ENCODE measurements at places on chromosomes 7 and 10.

GRCh38 chr7:80635533-80635932 is 2.9 kb upstream of the CD36 start:
- H3K4me3 ChIP-seq, result no peak overlapping the region
- H3K27ac ChIP-seq, result no peak overlapping the region
- peaks cover 35% of the 10 kb centered on the region for H3K4me1 ChIP-seq
- no peaks in the 10 kb centered on the region for H3K36me3 ChIP-seq
- H3K27me3 ChIP-seq, result no peaks in the 10 kb centered on the region
- no peak for DNase-seq

GRCh38 chr7:50265968-50266634 is 38.4 kb upstream of the IKZF1 start:
- no peaks in the 10 kb centered on the region for H3K4me1 ChIP-seq
- no peaks in the 10 kb centered on the region for H3K27me3 ChIP-seq
- no peaks in the 10 kb centered on the region for H3K36me3 ChIP-seq
- H3K27ac ChIP-seq, result no peak overlapping the region
- DNase-seq, result no peak

- no peak overlapping the region for H3K27ac ChIP-seq
- H3K36me3 ChIP-seq, result no peaks in the 10 kb centered on the region
- H3K4me1 ChIP-seq, result no peaks in the 10 kb centered on the region
- H3K27me3 ChIP-seq, result no peaks in the 10 kb centered on the region
- no peak for DNase-seq
- no peak overlapping the region for H3K4me3 ChIP-seq
Observed at GRCh38 chr7:132446260-132446659, 130.0 kb downstream of the PLXNA4 start.

- no peak for DNase-seq
- no peaks in the 10 kb centered on the region for H3K36me3 ChIP-seq
- H3K4me1 ChIP-seq, result no peaks in the 10 kb centered on the region
Observed at GRCh38 chr7:17130281-17131059, 168.0 kb upstream of the AHR start.

- no peaks in the 10 kb centered on the region for H3K36me3 ChIP-seq
- peaks cover 41% of the 10 kb centered on the region for H3K4me1 ChIP-seq
- H3K27me3 ChIP-seq, result no peaks in the 10 kb centered on the region
- H3K27ac ChIP-seq, result peak overlapping the region; percentile 99
Observed at GRCh38 chr7:55019691-55020465, 1.1 kb downstream of the EGFR start.

GRCh38 chr10:117994771-117995170 is 52.0 kb downstream of the RAB11FIP2 start:
- no peak for DNase-seq
- H3K4me3 ChIP-seq, result no peak overlapping the region
- no peak overlapping the region for H3K27ac ChIP-seq
- no peaks in the 10 kb centered on the region for H3K27me3 ChIP-seq

DNA sequence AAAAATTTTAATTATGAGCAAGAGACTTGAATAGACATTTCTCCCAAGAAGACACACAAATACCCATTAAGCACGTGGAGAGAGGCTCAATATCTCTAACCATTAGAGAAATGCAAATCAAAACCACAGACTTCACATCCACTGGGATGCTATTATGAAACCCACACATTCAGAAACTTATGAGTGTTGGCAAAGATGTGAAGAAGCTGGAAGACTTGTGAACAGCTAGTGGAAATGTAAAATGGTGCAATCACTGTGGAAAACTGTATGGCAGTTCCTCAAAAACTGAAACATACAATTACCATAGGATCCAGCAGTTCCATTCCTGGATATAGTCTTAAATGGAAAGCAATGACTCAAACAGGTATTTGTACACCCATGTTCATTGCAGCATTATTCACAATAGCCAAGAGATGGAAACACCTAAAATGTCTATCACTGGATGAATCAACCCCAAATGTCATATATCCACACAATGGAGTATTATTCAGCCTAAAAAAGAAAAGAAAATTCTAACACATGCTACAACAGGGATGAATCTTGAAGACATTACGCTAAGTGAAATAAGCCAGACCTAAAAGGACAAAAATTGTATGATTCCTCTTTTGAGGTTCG is 53.5 kb upstream of the FRMD4A start:
- no peak for DNase-seq
- H3K27ac ChIP-seq, result no peak overlapping the region
- H3K27me3 ChIP-seq, result peaks cover 5% of the 10 kb centered on the region
- no peak overlapping the region for H3K4me3 ChIP-seq
- no peaks in the 10 kb centered on the region for H3K4me1 ChIP-seq

GRCh38 chr7:7385421-7385820 is 150.3 kb downstream of the COL28A1 start:
- no peak overlapping the region for H3K27ac ChIP-seq
- no peaks in the 10 kb centered on the region for H3K27me3 ChIP-seq
- no peaks in the 10 kb centered on the region for H3K36me3 ChIP-seq
- no peak overlapping the region for H3K4me3 ChIP-seq

GRCh38 chr10:119479532-119479931 is 63.0 kb downstream of the RGS10 start:
- H3K27me3 ChIP-seq, result no peaks in the 10 kb centered on the region
- no peak overlapping the region for H3K27ac ChIP-seq

GRCh38 chr7:14836571-14837189 is 65.9 kb downstream of the DGKB start:
- no peak overlapping the region for H3K4me3 ChIP-seq
- H3K36me3 ChIP-seq, result no peaks in the 10 kb centered on the region
- no peak overlapping the region for H3K27ac ChIP-seq
- no peaks in the 10 kb centered on the region for H3K4me1 ChIP-seq

- H3K27ac ChIP-seq, result no peak overlapping the region
- H3K36me3 ChIP-seq, result peaks cover 26% of the 10 kb centered on the region
- no peak for DNase-seq
Observed at GRCh38 chr7:158655931-158656441, 48.6 kb downstream of the NCAPG2 start.

- no peaks in the 10 kb centered on the region for H3K36me3 ChIP-seq
- no peak for DNase-seq
- H3K4me3 ChIP-seq, result no peak overlapping the region
- H3K27ac ChIP-seq, result no peak overlapping the region
- H3K4me1 ChIP-seq, result no peaks in the 10 kb centered on the region
- no peaks in the 10 kb centered on the region for H3K27me3 ChIP-seq
Observed at GRCh38 chr10:36344240-36345174, 702.4 kb upstream of the FZD8 start.

DNA sequence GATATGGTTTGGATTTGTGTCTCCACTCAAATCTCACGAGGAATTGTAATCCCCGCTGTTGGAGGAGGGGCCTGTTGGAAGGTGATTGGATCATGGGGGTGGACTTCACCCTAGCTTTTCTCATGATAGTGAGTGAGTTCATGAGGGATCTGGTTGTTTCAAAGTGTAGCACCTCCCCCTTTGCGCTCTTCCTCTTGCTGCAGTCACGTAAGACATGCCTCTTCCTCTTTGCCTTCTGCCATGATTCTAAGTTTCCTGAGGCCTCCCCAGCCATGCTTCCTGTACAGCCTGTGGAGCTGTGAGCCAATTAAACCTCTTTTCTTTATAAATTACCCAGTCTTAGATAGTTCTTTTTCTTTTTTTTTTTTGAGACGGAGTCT is 17.1 kb downstream of the CDNF start:
- H3K4me1 ChIP-seq, result no peaks in the 10 kb centered on the region
- no peaks in the 10 kb centered on the region for H3K27me3 ChIP-seq
- no peaks in the 10 kb centered on the region for H3K36me3 ChIP-seq
- DNase-seq, result no peak
- H3K4me3 ChIP-seq, result no peak overlapping the region

DNA sequence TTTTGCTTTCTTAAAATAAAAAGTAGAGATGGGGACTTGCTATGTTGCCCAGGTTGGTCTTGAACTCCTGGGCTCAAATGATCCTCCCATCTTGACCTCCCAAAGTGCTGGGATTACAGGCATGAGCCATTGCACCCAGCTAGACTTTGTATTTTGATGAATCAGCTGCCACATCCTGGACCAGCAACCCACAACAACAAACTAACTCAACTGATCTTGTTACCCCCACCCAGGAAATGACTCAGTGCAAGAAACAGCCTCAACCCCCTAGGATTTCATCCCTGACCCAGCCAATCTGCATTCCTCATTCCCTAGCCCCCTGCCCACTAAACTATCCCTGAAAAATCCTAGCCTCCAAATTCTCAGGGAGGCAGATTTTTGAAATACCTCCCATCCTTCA is 123.8 kb downstream of the IPMK start:
- H3K27ac ChIP-seq, result no peak overlapping the region
- H3K4me1 ChIP-seq, result no peaks in the 10 kb centered on the region
- no peaks in the 10 kb centered on the region for H3K36me3 ChIP-seq
- no peaks in the 10 kb centered on the region for H3K27me3 ChIP-seq
- no peak overlapping the region for H3K4me3 ChIP-seq
- no peak for DNase-seq

DNA sequence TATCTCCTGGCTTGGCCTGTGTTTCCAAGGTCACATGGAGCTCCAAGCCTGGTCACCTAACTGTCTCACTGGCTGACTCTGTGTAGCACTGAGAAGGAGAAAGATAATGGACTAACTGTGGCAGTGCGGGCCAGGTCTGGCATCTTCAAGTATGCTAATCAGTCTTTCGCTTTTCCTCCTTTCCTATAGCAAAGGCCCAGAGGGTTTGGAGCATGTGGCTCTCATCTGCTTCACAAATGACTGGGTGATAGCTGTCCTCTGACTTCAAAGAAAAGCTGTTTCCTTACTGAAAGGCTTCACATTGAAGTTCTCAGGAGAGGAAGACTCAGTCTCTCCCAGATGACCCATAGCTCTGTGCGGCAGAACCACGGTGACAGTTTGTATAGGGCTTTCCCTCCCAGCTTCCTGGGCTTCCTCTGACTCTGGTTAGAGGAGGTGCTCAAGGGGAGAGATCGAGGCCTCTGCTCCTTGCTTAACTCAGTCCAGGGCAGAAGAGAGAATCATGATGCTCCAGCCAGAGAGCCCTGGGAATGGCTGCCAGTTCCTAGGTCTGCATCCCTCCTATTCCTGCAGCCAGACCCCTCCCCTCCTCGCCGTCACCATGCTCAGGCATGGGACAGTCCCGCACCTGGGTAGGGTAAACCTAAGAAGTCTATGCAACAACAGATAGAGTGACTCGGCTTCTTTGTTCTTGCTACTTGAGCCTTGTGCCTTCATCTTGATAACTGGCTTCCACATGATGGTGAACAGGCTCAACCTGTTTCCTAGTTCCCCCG is 72.3 kb downstream of the CCDC71L start:
- H3K27me3 ChIP-seq, result no peaks in the 10 kb centered on the region
- H3K4me1 ChIP-seq, result no peaks in the 10 kb centered on the region
- H3K27ac ChIP-seq, result no peak overlapping the region
- DNase-seq, result no peak
- H3K4me3 ChIP-seq, result no peak overlapping the region

GRCh38 chr7:134368851-134369544 is 52.3 kb upstream of the SLC35B4 start:
- H3K4me3 ChIP-seq, result no peak overlapping the region
- no peaks in the 10 kb centered on the region for H3K36me3 ChIP-seq
- no peak for DNase-seq
- H3K27me3 ChIP-seq, result peaks cover 6% of the 10 kb centered on the region
- peaks cover 14% of the 10 kb centered on the region for H3K4me1 ChIP-seq

DNA sequence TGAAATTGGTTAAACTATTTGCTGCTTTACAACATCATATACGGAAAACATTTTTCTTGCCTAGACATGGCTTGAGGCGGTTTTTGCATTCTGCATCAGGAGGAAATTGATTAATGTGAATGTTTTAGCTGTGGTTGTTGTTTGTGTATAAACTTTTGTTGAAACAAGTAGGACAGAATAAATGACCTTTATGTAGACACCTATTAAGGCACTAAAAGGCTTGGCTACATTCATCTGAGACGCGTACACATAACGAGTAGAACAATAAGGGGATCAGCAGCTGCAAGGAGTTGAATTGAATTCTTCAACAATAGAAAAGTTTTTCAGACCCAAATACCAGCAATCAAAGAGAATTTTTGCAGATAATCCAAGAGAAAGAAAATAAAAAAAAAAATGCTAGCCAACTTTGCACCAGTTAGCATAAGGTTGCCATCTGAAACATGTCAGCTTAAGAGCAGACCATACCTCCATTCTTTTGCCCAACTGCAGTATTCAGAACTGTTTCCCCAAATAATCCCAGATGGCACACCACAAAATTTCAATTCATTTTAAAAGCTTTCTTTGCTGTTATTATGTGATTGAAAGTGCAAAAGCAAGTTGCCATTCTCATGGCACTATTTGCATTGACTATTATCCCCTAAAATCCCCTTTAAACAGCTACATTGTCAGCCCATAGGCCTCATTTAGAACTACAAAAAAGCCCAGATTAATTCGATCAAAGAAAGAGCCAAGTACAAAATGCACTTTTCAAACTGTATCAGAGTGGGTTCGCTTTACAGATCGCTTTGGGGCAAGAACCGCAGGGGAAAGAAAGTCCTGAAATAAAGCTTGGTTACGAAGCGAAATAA is 49.6 kb downstream of the GCC1 start:
- H3K36me3 ChIP-seq, result no peaks in the 10 kb centered on the region
- H3K27me3 ChIP-seq, result peaks cover 27% of the 10 kb centered on the region
- no peak overlapping the region for H3K4me3 ChIP-seq
- H3K27ac ChIP-seq, result no peak overlapping the region

GRCh38 chr7:133255486-133255885 is 2.6 kb downstream of the EXOC4 start:
- no peaks in the 10 kb centered on the region for H3K36me3 ChIP-seq
- no peak for DNase-seq
- no peak overlapping the region for H3K27ac ChIP-seq
- H3K4me3 ChIP-seq, result no peak overlapping the region
- peaks cover 20% of the 10 kb centered on the region for H3K4me1 ChIP-seq

DNA sequence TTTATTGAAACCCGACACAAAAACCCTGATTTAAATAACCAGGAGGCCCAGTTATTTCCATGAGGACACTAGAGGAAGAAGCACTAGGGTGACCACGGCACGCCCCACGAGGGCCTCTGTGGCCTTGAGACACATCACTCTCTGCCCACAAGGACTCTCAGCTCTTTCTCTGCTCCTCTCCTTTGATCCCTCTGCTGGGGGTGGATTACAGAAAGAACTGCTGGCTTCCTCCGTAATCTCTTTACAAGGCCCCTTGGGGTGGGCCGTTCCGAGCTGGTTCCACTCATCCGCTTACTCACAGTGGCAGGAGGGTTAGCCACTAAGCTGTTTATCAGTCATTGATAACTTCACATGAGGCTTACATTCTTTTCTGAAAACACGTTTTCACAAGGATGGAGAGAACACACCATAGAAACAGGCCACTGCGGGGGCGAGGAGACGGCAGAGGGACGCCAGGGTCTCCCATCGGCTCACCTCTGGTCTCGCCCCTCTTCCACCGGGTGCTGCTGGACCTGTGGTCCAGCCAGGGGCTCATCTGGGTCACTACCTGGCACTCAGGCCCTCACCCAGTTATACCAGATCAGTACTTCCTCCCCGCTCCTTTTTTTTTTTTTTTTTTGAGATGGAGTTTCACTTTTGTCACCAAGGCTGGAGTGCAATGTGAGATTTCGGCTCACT is 17.6 kb upstream of the PFKFB3 start:
- no peak overlapping the region for H3K27ac ChIP-seq
- H3K36me3 ChIP-seq, result no peaks in the 10 kb centered on the region
- peaks cover 6% of the 10 kb centered on the region for H3K4me1 ChIP-seq
- no peaks in the 10 kb centered on the region for H3K27me3 ChIP-seq
- DNase-seq, result no peak
- H3K4me3 ChIP-seq, result no peak overlapping the region

- H3K4me3 ChIP-seq, result no peak overlapping the region
- no peaks in the 10 kb centered on the region for H3K27me3 ChIP-seq
- no peak overlapping the region for H3K27ac ChIP-seq
- no peaks in the 10 kb centered on the region for H3K4me1 ChIP-seq
- H3K36me3 ChIP-seq, result no peaks in the 10 kb centered on the region
- DNase-seq, result no peak
Observed at GRCh38 chr7:52504561-52504960, 530.9 kb upstream of the POM121L12 start.

- peaks cover 8% of the 10 kb centered on the region for H3K4me1 ChIP-seq
- H3K36me3 ChIP-seq, result no peaks in the 10 kb centered on the region
- H3K27ac ChIP-seq, result peak overlapping the region; percentile 76
- peak; percentile 82 for DNase-seq
Observed at GRCh38 chr7:66099551-66100407, 14.9 kb upstream of the CRCP start.

Measured in suprapubic skin (tissue), 4 donors.